Neural crest cell (in vitro differentiated cells): ENCODE measurements at places on chromosomes 6 and 20. TPM values are rescaled to one million over a fixed set of nuclear protein-coding genes. Genes with fewer than 3 reads are reported as not detected.

GRCh38 chr6:56751604-56752003 is 108.9 kb upstream of the DST start:
- no peak for DNase-seq

Gene ADGB
- not detected in 2 replicates for total RNA-seq

DNA sequence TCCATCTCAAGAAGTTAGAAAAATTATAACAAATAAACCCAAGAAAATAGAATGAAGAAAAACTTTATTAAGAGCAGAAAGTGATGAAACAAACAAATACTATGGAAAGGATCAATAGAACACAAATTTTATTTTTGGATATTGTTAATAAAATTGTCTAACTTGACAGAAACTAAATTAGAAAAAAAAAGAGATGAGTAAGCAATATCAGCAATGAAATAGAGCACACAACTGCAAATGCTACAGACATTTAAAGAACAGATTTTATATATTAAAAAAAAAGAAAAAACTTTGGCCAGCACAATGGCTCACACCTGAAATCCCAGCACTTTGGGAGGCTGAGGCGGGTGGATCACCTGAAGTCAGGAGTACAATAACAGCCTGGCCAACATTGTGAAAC is 628.0 kb downstream of the EPHA7 start:
- DNase-seq = no peak

- DNase-seq = no peak
Observed at GRCh38 chr6:88763160-88763559, 200.3 kb downstream of the RNGTT start.

Gene RAB32
- 23.8 and 26.0 TPM in 2 replicates for total RNA-seq

DNA sequence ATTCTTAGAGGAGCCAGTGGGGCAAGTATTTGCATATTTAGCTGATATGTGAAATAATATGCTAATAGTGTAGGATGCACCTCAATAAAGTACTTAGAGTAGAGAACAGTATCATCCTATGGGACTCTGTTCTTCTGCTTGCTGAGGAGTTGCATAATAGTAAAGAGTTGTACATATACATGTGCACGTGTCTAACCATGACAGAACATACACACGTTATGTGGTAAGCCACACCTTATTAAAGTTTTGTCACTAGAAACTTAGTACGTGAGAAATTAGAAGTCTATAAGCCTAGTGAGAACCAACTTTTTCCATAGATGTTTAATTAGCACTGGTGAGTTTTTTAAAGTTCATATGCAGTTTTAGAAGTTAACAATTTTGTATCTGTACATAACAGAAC is 80.7 kb downstream of the L3MBTL3 start:
- no peak for DNase-seq

GRCh38 chr6:151242420-151242861 is 2.7 kb downstream of the AKAP12 start:
- no peak for DNase-seq

DNA sequence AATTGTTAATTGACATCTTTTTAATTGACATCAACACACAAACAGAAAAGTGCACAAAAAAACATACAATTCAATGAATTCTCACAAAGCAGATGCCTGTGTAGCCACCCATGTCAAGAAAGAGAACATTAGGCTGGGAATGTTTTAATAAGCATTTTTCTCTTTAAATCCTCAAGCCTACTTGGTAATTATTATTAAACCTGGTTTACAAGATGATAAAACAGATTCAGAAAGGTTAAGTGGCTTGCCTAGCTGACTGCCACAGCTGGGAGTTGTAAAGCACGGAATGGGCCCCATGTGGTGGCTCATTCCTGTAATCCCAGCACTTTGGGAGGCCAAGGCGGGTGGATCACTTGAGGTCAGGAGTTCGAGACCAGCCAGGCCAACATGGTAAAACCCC is 90.0 kb upstream of the AKAP12 start:
- no peak for DNase-seq

DNA sequence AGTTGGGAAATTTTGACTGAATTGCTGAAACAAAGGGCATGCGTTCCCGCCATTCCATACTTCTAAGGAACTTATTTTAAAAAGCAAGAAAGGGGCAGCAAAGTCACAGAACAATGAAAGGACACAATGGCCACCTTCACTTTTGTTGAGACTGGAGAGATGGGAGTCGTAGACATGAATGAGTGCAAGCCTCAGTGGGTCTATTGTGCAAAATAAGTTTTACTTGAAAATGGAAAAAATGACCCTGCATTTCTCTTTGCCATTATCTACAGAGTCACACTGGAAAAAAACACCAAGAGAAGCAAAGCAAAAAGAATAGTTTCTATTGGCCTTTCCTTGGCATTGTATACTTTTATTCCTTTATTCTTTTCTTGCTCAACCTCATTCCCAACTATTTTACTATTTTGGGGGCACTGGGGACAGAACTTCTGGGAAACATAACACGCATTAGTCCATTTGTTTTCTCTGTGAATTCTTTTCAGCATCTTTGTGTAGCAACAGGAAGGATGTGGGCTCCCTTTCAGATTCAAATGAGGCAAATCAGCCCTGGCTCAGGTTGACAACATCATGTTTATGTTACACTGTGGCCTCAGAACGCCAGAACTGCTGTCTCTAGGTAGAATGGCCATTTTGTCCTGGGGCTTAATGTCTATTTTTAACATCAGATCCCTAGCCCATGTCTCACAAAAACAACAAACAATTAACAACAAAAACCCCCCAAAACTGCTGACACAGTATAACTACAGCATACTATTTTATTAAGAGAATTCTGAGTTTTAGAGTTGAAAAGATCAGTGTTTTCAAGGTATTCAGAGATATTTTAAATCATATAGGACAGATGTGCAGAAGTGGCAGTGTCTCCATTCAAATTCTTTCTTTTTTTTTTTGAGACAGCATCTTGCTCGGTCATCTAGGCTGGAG is 122.2 kb downstream of the FYN start:
- no peak for DNase-seq

- no peak for DNase-seq
Observed at GRCh38 chr20:50270034-50270395, 79.4 kb downstream of the CEBPB start.

- no peak for DNase-seq
Observed at GRCh38 chr6:110876806-110877564, 2.4 kb downstream of the AMD1 start.

GRCh38 chr20:50504231-50504823 is 5.9 kb upstream of the PTPN1 start:
- no peak for DNase-seq

Gene TINAG
- not detected in 2 replicates for total RNA-seq

Gene OTOR
- total RNA-seq = not detected in 2 replicates

Gene C20orf202
- total RNA-seq = 0.18 and 0.23 TPM in 2 replicates

- DNase-seq = no peak
Observed at GRCh38 chr20:26169506-26169905, 472.9 kb upstream of the ZNF337 start.

DNA sequence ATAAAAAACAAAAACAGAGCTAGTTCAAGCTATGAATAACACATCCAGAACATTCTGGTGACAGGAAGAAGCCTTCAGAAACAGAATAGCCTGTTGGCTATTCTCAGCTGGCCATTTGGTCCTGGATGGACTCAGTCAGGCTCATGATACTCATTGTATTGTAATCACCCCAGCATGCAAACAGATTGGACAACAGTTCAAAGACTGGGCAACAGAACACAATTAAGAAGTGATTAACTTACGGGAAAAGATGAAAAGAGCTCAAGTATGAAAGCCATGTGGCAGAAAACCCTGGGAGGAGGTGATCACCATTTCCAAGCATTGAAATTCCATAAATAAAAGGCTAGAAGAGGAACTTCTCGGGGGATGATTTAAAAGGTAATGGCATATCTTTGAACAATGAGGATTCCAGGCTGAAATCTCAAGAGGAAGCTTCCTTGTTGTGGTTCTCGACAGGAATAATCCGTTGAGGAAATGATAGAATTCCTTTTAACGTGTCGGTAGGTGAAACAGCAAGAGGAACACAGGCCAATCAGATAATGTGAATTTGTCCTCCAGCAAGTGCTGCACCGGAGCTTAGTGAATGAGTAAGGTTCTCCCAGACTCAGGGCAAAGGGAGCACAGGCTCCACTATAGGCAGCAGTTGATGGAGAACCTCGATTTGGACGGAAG is 172.4 kb downstream of the BCAS1 start:
- DNase-seq = no peak

GRCh38 chr6:79694623-79695343 is 63.7 kb downstream of the SH3BGRL2 start:
- DNase-seq = no peak

- no peak for DNase-seq
Observed at GRCh38 chr6:3151691-3152090, 5.7 kb downstream of the TUBB2A start.

- DNase-seq = no peak
Observed at GRCh38 chr6:43520097-43520496, 3.2 kb downstream of the POLR1C start.

DNA sequence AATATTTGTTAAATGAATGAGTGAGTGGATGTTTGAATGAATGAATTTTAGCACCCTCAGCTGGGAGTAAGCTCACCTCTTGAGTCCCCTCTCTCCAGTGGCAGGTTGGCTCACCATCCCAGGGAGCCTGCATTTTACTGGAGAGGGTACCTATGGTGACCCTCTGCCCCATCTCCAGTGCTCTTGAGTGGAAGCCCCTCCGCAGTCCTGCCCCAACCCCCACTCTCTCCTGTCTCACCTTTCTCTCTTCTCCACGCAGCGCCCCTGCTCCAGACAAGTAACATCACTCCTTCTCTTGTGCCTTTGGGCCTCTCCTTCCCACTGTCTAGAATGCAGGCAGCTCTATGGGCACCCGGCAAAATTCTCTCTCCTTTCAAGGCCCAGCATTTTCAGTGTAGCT is 11.3 kb downstream of the TGM3 start:
- DNase-seq = no peak

DNA sequence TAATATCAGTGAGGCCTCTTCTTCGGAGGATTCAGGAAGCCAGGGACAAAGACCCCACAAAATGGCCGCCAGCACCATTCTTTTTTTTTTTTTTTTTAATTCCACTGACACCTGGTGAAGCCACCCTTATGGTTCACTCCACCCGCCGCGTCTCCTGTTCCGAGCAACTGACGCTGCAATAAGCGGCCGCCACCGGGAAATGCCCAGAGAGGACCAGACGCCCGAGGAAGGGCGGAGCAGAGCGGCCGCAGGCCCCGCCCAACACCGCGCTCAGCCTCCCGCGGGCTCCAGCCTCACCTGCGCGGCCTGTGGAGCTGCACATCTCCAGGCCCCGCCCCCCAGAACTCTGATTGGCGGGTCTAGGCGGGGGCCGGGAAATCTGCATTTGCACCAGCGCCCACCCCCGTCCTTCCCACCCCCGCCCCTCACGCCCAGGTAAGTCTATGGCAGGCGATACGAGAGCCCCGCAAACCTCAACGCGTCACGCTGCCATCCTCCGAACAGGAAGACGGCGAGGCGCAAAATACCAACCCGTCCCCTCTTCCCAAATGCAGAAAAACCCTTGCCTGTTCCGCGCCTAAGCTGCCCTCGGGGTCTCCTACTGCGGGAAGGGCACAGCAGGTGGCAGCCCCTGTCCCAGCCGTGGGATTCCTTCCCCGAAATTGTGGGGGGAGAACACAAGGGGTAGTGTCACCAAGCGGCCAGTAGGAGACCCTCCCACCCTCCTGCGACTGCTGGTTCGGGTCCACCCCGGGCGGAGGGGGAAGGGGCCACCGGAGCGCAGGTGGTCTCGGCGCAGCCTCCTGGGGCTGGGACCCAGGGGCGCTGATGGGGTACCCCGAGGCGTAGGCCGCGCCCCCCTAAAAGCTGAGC is 960 bp downstream of the ATP9A start:
- peak; percentile 46 for DNase-seq

DNA sequence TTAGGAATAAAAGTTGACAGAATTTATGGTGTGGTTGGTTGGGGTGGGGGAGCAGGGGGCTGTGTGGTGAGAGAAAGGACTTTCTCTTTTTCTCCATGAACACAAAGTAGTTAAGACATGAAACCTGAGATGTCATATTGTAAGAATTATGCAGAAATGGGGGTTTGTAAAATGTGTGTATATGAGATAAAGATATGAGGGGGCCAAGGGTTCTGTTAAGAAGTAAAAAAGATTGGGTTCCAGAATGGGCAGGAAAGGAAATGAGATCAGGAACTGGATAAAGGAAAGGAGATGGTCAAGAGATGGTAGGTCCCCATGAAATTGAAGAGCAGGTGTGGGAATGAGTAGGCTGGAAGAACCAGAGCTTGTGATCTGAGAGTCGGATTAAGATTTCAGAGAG is 9.7 kb downstream of the RNF146 start:
- DNase-seq = no peak

DNA sequence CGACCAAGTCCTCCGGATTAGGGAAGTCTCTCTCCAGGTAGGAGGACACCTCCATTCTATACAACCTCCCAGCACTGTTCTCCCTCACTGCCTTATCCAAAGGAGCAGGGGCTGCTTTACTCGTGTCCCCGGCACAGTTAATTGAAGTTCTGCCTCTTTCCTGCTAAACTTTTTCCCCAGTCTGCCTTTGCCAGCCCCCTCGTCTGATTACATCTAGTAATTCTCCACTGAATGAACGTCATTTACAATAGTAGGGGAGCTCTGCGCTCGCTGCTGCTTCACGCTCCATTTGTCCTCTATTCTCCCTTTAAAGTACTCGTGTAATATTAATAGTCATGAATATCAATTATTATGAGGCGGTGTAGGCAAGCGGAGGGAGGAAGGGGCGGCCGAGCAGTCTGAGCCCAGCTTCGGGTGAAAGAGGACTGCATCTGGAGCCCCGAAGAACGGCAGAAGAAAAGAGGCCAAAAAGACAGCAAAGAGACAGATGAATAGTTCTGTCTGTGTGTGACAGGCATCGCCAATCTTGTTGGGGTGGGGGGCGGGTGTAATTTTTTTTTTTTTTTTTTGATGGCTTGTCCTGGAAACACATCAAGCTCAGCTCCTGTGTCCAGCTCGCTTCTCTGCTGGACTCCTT is 2.9 kb downstream of the TFAP2B start:
- DNase-seq = no peak

Gene DEFB114
- not detected in 2 replicates for total RNA-seq

Gene RBPJL
- total RNA-seq = not detected in 2 replicates

DNA sequence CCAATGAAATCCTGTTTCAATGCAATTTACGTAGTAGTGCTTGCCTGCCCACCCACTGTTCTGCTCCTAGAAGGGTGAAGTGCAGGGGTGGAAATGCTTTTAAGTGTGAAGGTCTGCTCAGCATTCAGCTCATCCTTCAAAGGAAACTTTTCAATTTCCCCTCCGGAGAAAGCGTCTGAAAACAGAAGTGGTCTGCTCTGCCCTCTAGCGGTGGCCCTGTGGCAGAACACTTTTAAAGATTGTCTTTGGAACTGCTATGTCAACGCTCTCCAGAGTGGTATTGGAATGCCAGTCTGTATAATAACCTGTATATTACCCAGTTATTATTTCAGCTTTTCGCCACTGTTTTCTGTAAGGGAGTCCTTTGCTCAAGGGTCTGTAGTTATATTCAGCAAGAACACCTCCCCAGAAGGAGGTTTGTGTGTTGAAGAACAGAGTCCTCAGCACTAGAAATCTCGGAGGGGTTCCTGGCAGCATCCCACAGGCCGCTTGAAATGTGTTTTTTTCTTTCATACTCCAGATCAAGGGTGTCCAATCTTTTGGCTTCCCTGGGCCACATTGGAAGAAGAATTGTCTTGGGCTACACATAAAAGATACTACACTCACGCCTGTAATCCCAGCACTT is 63.1 kb upstream of the KLHL31 start:
- peak; percentile 72 for DNase-seq

Gene FABP7
- total RNA-seq = 246 and 256 TPM in 2 replicates

Gene SIRPG
- not detected in 2 replicates for total RNA-seq
